ENCODE measurements at places on chromosomes 3 and 15.
A peak's percentile ranks its signal among the peaks of the same experiment; 100 is the strongest.

- peak overlapping the region; percentile 92 for H3K27ac ChIP-seq
- H3K4me3 ChIP-seq, result peak overlapping the region; percentile 37
- peaks cover 10% of the 10 kb centered on the region for H3K36me3 ChIP-seq
- no peaks in the 10 kb centered on the region for H3K27me3 ChIP-seq
- no peak for DNase-seq
Observed at GRCh38 chr15:85314146-85314545, 66.3 kb upstream of the AKAP13 start.

GRCh38 chr3:42729404-42730145, 27.0 kb upstream of the HHATL start:
- peaks cover 5% of the 10 kb centered on the region for H3K27me3 ChIP-seq
- no peaks in the 10 kb centered on the region for H3K36me3 ChIP-seq
- H3K4me1 ChIP-seq, result no peaks in the 10 kb centered on the region
- H3K27ac ChIP-seq, result no peak overlapping the region

DNA sequence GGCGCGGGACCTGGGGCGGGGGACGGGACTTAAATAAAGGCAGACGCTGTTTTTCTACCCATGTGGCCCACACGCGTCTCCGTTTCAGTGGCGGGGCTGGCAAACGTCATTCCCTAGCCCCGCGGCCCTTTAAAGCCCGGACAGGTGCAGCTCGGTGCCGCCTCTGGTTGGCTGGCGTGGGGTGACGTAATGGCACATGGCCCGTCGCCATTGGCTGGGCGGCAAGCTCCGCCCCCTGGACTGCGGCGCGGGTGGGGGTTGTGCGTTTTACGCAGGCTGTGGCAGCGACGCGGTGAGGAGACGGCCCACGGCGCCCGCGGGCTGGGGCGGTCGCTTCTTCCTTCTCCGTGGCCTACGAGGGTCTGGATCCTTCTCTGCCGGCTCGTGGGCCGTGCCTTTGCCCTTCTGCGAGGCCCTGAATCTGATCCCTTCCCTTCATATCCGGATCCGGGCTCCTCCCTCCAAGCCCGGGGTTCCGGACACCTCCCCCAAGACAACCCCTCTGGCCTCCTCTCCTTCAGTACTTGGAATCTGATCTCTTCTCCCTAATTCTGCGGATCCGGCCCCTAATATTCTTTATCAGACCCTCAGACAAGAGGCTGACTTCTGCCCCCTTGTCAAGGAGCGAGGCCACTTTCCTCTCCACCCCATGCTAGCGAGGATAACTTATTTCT, at the start of gene CRELD1:
CRELD1 (plus strand) TSS at position 274 of the 674 bp plus-strand sequence. CDS start 605 bp downstream, outside the sequence.
- peak within 1 kb of the TSS; percentile 99 for H3K27ac ChIP-seq
- no peaks in the 10 kb centered on the region for H3K27me3 ChIP-seq
- peaks cover 41% of the 10 kb centered on the region for H3K4me1 ChIP-seq
- peak within 1 kb of the TSS; percentile 94 for H3K4me3 ChIP-seq
- DNase-seq, result peak; percentile 98

- H3K27me3 ChIP-seq, result no peaks in the 10 kb centered on the region
- peak overlapping the region; percentile 77 for H3K27ac ChIP-seq
- peak; percentile 29 for DNase-seq
- peaks cover 39% of the 10 kb centered on the region for H3K4me1 ChIP-seq
Observed at GRCh38 chr15:63605816-63606215, 8.6 kb downstream of the FBXL22 start.

GRCh38 chr15:36666228-36666905, 86.9 kb downstream of the CDIN1 start:
- H3K36me3 ChIP-seq, result peaks cover 16% of the 10 kb centered on the region
- no peak overlapping the region for H3K27ac ChIP-seq
- H3K4me1 ChIP-seq, result no peaks in the 10 kb centered on the region
- no peak for DNase-seq
- no peak overlapping the region for H3K4me3 ChIP-seq

DNA sequence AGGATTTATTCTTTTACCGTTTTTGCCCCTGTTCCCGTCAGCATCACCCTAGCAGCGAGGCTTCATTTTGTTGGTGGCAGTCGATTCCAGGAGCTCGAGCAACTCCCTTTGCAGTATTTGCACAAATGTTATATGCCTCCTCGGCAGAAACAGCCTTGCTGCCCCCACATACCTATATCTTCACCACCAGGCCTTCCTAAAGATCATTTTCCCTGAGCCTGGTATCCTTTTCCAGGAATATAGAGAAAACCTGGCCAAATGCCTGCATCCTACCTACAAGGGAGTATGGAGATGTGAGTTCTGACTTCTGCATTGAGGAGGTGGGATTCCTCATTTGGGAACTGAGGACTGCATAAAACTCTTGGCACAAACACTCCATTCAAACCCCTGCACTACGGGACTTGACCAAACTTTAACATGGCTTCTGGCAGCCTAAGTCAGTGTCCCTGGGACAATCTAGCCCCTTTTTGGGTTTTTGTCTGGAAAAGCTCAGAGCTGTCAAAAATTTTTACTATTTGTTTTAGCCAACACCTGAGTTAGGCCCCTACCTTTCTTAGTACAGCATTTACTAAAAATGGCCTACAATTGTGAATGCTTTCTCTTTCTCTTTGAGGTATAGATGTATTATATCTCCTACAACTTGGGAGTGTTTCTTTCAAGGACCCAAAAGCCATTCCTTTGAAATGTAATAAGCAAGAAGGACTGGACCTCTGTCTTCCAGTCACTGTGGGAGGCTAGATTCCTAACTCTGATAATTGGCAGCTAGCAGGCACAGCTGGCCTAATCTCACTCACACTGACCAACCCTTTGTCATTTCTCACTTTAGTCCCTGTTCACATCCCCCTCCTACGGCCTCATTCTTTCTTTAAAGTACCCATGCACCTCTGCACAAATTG, 12.1 kb upstream of the UBE2Q2 start:
- no peak for DNase-seq
- no peaks in the 10 kb centered on the region for H3K36me3 ChIP-seq
- no peaks in the 10 kb centered on the region for H3K4me1 ChIP-seq
- no peak overlapping the region for H3K27ac ChIP-seq
- no peak overlapping the region for H3K4me3 ChIP-seq

GRCh38 chr3:16849229-16849628, 35.5 kb upstream of the PLCL2 start:
- peak; percentile 79 for DNase-seq
- H3K4me3 ChIP-seq, result peak overlapping the region; percentile 60
- H3K27me3 ChIP-seq, result no peaks in the 10 kb centered on the region
- H3K27ac ChIP-seq, result peak overlapping the region; percentile 38
- H3K4me1 ChIP-seq, result peaks cover 32% of the 10 kb centered on the region

GRCh38 chr15:72033711-72034110, 84.2 kb downstream of the MYO9A start:
- H3K27ac ChIP-seq, result peak overlapping the region; percentile 76
- no peak overlapping the region for H3K4me3 ChIP-seq
- no peaks in the 10 kb centered on the region for H3K27me3 ChIP-seq
- peaks cover 13% of the 10 kb centered on the region for H3K4me1 ChIP-seq
- peaks cover 9% of the 10 kb centered on the region for H3K36me3 ChIP-seq

DNA sequence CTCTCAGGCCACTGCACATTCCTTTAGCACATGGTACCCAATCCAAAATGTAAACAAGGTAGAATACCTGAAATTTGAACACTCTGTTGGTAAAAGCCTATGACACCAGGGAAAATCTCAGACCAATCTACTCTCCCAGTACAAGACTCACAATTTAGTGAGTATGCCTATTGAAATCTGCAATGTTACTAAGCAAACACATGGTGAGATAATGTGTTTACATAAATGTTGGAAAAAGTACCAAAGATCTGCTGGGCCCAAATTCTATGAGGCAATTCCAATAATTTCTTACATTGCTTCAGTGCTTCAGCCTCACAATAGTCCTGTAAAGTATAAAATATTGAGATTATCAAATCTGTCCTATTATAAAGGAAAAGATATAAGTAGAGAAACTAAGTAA, 536.1 kb downstream of the PYDC2 start:
- no peak for DNase-seq
- H3K36me3 ChIP-seq, result peaks cover 14% of the 10 kb centered on the region
- H3K27me3 ChIP-seq, result no peaks in the 10 kb centered on the region
- no peak overlapping the region for H3K27ac ChIP-seq

- no peak for DNase-seq
- H3K27me3 ChIP-seq, result no peaks in the 10 kb centered on the region
- no peaks in the 10 kb centered on the region for H3K36me3 ChIP-seq
- peak overlapping the region; percentile 8 for H3K4me3 ChIP-seq
Observed at GRCh38 chr15:101255051-101255395, 3.2 kb upstream of the CHSY1 start.
